ENCODE measurements at places on chromosomes 5 and 9.

- no peak for DNase-seq
These were observed 116.8 kb upstream of the CNTLN start for GRCh38 chr9:17017931-17018491.

GRCh38 chr9:111516061-111516465, 8.9 kb upstream of the ZNF483 start:
- no peak for DNase-seq

DNA sequence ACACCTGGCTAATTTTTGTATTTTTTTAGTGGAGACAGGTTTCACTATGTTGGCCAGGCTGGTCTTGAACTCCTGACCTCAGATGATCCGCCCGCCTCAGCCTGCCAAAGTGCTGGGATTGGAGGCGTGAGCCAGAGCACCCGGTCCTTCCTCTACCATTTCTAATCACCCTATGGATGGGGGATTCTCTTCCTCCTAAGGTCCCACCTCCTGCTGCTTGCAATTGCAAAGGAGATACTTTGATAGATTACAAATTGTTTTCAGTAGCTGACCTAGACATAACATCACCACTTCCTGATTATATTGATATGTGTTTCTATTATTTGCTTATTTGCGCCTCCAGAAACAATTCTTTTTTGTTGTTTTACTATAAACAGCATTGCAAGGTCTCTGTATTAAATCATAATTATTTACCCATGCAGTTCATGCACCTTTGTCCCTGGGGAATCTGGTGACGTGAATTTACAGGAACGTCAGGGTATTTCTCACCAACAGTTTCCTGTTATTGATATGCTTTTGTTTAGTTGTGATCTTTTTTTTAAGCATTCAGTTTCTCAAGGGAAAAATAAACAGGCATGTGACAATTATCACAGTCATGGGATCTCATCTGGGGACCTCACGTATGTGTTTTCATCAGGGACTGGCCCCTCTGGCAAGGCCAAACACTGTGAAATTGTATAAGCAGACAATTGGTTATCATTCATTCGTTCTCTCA, 43.2 kb downstream of the ESM1 start:
- DNase-seq: no peak

DNA sequence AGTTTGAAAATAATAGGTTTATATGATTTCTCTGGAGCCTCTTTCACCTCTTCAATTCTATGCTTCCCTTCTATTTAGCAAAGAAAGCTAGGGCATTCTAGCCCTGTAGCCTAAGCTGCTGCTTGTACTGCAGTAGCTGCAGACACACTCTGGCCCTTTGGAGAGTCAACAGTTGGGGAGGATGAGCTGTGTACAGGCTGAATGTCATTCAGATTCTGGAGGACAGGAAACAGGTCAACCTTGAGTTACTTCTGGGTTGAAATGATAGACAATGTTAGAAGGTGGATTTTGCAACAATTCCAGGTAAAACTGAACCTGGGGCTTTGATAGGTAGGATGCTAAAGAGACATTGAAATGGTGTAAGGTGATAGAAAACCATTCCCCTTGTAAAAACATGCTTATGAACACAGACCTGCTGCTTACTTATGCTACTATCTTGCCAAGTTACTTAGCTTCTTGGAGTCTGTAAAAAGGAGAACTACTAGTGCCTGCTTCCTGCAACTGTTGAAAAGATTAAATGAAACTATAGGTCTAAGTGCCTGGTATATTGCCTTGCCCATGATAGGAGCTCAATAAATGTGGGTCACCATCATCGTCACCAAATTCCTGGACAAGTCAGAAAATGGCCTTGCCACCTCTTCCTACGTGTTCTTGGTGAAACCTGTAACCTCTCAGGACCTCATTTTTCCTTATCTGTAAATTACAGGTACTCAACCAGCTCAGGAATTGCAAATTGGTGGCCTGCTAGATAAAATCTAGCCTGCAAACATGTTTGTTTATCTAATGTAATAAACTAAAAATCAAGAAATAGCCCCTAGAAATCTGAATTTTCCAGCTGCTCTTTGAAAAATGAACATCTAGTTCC, 83.7 kb downstream of the GALNT10 start:
- no peak for DNase-seq

DNA sequence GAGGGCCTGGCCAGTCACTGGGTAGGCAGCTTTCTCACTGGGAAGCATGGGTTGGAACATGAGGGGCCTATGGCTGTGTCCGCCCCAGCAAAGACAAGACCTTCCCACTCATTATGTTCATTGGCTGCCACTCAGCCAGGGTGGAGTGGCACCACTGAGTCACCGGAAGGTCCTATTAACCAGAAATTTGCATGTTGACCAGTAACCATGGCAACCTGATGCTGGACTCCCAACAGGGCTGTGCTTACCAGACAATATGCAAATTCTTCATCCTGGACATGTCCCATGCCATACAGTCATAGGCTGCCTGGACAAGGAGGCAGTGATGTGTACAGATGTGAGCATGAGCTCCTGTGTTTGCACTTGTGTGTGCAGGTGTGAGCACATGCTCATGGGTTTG, 66.7 kb downstream of the PSD2 start:
- DNase-seq: no peak

DNA sequence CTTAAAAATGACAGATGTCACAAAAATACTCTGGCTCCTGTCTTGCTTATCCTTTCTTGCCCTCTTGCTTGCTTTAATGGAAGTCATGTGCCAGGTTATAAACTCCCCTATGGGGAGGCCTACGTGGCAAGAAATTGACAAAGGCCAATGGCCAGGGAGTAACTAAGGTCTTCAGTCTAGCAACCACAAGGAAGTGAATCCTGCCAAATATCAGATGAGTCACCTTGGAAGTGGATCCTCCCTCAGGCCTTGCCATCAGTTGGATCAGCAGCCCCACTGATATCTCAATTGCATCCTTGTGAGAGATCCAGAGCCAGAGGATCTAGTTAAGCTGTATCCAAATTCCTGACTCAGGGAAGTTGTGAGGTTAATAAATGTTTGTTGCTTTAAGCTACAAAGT, 82.8 kb downstream of the CAAP1 start:
- no peak for DNase-seq

DNA sequence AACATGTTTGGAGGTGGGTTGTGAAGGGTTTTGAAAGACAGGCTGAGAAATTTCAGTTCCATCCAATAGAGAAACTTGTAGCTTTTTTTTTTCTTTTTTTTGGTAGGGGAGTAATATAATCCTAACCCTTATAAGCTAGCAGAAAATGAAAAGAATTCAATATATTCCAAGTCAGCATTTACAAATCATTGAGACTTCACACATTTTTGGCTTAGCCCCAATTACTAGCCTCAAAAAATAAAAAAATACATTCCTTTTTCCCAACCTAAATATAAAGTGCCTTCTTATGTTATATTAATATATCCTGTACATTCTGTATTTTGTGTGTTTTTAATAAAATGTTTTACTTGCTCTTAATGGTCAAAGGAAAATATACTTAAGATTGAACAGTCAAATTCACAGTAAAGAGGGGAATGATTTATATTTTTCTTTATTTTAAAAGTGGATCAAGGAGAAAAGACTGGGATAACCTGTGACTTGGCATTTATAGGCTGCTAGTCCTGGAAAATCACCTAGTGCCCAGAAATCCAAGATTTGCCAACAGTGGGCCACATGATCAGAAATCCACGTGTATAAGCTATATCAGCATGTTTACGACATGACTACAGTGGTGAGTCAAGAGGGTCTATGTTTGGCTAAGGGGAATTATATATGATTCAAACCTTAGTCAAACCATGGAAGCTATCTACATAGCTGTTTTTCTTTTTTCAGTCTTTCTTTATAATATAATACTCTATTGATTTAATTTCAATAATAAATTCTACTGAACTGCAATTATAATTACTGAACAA, 14.5 kb downstream of the HACD4 start:
- DNase-seq: no peak

- no peak for DNase-seq
These were observed 10.6 kb upstream of the PPP2R2B start for GRCh38 chr5:146889169-146889568.

DNA sequence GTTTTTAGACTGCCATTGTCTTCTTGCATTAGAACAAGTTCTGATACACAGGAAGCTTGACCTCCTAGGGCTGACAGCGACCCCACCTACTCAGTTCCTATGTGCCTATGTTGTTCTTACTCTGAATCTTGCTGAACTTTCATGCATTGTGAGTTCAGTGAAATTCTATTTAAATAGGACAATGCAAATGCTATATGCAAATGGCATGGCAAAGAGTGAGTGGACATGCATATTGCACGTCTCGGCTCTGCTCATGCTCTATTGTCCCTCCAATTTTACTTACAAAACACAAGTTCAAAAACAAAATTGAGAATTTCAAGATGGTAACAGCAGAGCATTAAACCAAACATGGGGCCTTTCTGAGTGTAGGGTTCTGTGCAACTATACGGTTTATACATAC, 5.3 kb upstream of the DCP2 start:
- no peak for DNase-seq

- DNase-seq: no peak
These were observed 13.1 kb downstream of the IL7R start for GRCh38 chr5:35869685-35870277.

DNA sequence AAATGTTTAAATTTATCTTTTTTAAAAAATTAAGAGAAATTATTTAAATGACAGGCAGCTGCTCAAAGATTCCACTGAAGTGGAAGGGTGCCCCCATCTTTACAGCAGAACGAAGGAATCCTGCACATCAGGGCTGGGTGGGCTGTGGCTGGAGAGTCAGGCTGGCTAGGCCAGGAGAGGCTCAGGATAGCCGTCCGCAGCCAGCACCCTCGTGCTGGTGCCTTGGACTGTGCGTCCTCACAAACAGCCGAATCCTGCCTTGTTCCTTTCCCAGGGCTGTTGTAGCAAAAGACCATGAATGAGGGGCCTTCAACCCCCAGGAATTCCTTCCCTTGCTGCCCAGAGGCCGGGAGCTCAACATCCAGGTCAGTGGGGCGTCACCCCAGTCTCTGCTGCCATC, 64.6 kb upstream of the FCN1 start:
- DNase-seq: no peak

DNA sequence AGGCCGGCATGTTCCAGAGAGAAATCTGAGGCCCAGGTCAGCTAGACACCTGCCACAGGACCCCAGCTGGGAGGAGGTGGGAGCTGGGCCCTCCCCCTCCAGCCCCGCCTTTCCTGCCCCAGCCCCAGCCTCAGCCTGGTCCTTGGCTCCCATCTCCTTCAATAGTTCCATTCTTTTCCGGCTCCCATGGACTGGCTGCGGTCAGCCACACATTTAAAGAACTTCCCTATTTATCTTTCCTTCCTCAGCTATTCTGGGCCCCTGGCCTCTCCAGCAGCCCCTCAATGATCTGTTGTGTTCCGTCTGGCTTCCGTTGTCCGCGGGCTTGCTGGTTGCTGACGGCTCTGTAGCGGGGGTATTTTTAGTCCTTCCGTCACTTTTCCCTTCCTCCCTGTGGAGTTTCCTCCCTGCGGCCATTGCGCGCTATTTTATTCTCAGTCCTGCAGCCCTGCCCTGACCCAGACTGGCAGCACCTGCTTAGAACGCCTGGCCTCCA, 73.8 kb downstream of the AMBP start:
- peak; percentile 2 for DNase-seq

- no peak for DNase-seq
These were observed 325.0 kb downstream of the ARHGEF28 start for GRCh38 chr5:73950912-73951430.

- DNase-seq: no peak
These were observed 167.2 kb downstream of the HMHB1 start for GRCh38 chr5:143979044-143979690.

GRCh38 chr5:91188755-91189154, 194.4 kb downstream of the ARRDC3 start:
- DNase-seq: no peak

GRCh38 chr5:11792621-11793020, 111.6 kb downstream of the CTNND2 start:
- no peak for DNase-seq

GRCh38 chr9:133130685-133131244, 9.7 kb upstream of the RALGDS start:
- no peak for DNase-seq

GRCh38 chr5:122844910-122845228, 544 bp upstream of the SNX24 start:
- no peak for DNase-seq

- no peak for DNase-seq
These were observed 52.6 kb downstream of the SH3RF2 start for GRCh38 chr5:145988993-145989392.

- DNase-seq: no peak
These were observed 49.9 kb upstream of the PPP2CA start for GRCh38 chr5:134275822-134276221.

DNA sequence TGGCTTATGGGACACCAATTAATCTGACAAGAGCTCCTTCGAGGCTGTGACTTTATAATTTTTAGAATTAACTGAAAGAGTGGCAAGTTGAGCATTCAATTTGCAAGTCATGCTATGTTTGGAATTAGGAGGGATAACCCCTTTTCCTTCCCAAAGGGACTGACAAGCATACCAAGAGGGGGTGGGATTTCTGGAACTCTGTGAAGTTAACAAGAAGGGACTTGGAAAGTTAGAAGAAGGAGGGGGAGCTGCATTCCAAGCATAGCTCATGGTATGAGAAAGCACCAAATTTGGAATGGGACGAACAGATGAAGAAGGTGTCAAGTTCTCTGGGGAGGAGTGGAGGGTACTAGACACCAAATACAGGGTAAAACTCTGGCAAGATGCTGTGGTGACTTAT, 8.9 kb upstream of the PALM2AKAP2 start:
- DNase-seq: no peak

DNA sequence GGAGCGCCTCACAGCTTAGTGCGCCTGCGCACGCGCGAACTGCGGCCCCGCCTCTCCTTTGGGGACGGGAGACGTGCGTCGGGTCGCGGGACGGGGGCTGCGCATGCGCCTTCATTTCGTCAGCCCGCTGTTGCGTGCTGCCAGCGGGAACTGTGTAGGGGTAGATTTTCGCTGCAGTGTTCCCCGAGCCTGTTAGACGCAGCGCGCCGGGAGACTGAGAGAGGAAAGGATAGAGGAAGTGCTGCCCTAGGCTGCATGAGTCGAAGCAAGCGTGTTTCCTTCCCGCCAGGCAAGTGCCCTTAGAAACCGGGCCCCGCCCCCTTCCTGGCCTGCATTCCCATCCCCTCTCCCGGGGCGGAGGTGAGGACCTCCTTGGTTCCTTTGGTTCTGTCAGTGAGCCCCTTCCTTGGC, 12.3 kb downstream of the ITGA1 start:
- peak; percentile 91 for DNase-seq

DNA sequence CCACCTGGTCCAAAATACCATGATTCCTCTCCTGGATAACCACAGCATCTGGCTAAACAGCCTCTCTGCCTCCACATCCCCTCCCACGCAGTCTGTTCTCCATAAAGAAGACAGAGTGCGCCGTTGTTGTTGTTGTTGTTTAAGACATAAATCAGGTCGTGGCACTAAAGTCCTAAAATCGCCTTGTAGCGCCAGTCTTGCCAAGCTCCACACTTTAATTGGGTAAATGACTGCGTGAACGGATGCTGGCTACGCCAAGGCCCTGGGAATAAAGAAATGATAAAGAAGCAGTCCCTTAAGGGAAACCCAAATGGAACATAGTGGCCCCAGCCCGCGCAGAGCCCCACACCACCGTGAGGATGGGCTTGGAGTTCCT, 364 bp upstream of the SFXN1 start:
- no peak for DNase-seq
